ENCODE measurements at places on chromosomes 5 and 9. TPM values are rescaled to one million over a fixed set of nuclear protein-coding genes. Genes with fewer than 3 reads are reported as not detected.

F2RL1 gene
- total RNA-seq: 119 TPM

AIF1L gene
- total RNA-seq: 450 TPM

MAPKAP1 gene
- total RNA-seq: 76.4 TPM

CDH6 gene
- total RNA-seq: 207 TPM

FOXD4L5 gene
- 0.17 TPM for total RNA-seq

EQTN gene
- total RNA-seq: not detected

CKMT2 gene
- total RNA-seq: 2.8 TPM

PCDH1 gene
- total RNA-seq: 10.6 TPM

- peak; percentile 54 for DNase-seq
Measured at GRCh38 chr5:35924122-35924949, 14.1 kb downstream of the CAPSL start.

DNA sequence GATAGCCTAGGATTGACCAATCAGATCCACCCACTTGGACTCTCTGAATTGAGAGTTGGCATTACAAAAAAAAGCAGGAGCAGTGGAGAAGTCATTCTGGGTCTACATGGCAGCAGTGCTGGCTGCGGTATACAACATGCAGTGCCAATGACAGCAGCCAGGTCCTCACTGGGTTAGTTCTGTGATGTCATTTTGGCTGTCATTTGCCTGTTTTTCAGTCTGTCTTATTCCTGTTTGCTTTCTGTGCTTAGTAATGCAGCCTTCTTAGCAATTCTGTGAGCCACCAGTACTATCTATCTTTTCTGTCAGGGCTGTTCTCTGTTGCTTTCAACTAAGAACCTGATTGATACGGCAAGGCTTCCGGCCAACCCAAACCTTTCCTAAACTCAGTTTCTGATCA lies 471.8 kb downstream of the BNC2 start:
- no peak for DNase-seq

DNA sequence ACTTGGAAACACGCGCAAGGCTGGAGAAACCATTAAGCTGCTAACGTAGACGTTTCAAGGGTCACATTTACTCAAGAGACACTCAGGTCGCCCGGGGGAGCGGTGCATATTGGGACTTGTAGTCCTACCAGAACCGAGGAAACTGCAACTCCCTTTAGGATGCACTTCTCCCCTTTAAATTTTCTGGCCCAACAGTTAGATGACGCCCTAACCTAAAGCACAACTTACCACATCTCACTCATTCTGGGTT lies 384 bp upstream of the DMXL1 start:
- DNase-seq: no peak

DNA sequence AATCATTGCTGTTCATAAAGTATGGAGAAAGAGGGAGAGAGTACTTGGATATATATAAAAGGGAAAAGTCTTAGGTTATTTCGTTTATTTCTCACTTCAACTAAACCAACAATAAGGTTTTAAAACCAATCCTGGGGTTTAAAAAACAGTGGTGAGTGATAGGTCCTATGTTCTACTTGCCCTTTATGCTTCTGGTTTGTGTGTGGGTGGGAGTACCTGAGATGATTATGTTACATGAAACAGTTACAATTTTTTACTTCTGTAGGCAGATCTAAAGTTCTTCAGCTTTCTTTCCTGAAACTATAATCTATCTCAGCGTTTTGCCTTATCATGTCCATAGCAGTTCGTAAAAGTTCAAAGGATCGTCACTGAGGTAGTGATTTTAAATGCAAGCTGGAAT lies 49.2 kb downstream of the STX17 start:
- no peak for DNase-seq

DNA sequence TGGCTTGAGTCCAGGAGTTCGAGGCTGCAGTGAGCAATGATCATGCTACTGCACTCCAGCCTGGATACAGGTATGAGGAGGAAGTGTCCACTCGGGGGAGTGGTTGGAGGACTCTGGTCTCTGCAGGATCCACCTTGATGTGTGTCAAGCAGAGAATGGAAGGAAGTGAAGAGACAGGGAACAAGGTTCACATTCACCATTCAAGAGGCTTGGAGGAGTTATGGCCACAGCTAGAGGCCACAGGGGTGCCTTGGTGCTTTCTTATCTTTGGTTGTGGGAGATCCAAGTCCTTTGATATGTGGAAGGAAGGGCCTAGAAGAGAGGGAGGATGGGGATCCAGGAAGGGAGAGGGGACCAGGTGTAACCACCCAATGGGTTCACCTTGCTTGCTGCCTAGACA lies 5.4 kb upstream of the CERCAM start:
- no peak for DNase-seq

GRCh38 chr9:108087781-108088180 lies 598.2 kb upstream of the KLF4 start:
- DNase-seq: no peak

DNA sequence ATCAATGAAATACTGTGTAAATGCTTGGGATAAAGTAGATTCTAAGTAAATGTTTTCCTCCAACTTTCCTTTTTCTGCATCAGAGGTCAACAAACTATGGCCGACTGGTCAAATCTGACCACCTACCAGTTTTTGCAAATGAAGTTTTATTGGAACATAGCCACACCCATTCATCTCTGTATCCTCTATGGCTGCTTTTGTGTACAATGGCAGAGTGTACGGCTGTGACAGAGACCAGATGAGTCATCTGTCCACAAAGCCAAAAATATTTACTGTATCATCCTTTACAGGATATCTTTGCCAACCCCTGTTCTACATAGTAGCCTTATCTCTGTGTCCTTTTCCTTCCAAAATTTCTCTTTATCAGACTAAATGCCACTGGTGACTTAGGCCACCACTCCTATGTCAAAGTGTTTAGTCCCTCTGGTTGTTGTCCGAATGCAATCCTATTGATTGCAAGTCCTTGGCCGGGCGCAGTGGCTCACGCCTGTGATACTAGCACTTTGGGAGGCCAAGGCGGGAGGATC lies 218.4 kb upstream of the KLF4 start:
- DNase-seq: peak; percentile 18

DNA sequence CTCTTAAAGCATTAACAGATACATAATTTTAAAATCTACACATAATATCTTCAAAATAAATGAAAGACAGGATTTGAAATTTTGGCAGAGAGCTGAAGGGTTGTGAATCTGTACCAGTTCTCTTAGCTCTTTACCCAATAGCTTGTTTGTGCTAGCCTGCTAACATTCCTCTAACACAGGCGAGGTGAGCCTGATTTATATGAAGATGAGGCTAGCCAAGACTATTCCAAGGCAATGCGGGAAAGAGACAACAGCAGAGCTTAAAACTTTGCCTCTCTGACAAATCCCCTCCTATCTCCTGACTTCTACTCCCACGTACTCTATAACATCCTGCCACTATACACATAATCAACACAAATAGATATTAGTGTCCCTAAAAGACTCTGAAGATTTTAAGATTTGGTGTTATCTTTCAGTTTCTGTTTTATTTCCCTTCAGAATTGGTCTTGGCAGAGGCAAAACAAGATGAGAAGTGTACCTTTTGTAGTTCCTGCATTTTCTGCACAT lies 745.6 kb upstream of the ZNF608 start:
- DNase-seq: no peak

DNA sequence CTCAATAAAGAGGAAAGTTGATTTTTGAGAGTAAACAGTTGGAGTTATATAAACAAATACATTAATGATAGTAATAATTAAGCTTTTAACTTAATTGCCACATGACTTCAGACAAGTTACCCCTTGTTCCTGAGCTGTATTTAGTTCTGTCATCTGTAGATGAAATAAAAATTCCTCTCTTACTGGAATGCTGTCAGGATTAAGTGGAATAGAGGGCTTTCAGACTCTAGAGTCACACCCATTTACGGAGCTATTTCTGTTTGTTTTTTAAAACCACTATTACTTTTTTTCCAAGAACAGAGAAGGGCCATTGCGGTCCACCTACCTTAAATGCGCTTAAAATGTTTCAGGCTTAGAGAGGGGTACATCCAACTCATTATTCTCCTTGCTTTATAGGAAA lies 170.6 kb downstream of the CHSY3 start:
- no peak for DNase-seq

DNA sequence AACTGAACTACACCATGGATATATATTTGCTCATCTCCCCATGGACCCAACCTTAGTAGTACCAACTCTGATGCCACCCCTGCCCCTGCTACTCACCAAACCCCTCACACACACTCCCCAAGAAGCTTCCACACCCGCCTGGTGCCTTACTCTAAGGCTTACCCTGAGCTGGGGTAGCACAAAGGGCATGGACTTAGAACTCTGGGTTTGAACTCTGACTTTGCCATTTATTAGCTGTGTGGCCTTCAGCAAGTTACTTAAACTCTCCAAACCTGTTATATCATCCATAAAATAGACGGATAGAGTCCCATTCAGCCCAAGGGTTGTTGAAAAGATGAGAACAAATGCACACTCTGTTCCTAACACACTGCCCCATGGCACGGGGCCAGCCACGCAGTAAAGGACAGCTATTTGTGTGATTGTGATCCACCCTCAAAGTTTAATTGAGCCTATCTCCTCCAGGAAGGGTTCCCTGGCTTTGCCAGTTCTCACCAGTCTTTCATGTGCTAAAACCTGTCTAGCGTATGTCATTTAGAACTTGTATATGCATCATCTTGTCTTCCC lies 111.0 kb downstream of the KLHL3 start:
- no peak for DNase-seq

- DNase-seq: peak; percentile 68
Measured at GRCh38 chr9:112097712-112098688, 77.1 kb downstream of the SUSD1 start.

GRCh38 chr9:5502553-5502952 lies 7.8 kb upstream of the PDCD1LG2 start:
- DNase-seq: no peak

DNA sequence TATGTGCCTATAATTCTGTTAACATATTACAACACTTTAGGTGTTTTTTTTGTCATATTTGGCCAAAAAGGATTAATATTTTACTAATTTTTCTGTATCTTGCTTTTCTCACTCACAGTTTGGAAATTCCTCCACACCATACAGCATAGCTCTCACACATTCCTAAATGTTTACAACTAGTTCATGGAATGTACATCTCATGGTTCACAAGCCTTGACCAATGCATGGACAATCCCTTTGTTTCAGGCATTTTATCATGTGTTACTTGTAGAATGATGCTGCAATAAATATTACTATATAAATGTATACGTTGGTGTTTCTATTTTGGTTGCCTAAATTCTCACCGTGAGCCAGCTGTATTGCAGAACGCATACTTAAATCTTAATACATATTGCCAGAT lies 80.5 kb upstream of the SPATA31C2 start:
- DNase-seq: peak; percentile 47

Measured in renal cortical epithelial cell (primary cell).